ENCODE measurements at places on chromosomes 13 and 19. TPM values are rescaled to one million over a fixed set of nuclear protein-coding genes. Genes with fewer than 3 reads are reported as not detected.

DNA sequence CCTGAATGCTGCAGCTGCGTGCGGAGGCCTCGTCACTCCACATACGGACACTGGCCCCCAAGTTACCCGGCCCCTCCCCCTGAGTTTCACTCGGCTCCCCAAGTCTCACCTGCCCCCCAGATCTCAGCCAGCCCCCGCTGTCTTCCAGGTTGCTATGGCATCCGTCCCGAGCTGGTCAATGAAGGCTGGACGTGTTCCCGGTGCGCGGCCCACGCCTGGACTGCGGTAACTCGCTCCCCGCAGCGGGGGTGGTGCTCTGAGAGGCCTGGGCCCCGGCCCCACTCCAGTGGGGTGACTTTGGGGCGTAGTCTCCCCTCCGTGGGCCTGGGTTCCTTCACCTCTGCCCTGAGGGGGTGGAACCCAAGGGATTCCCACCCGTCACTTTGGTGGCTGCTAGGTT lies 168.2 kb downstream of the KDM4B start:
- DNase-seq, result no peak
- H3K27me3 ChIP-seq, result no peaks in the 10 kb centered on the region
- H3K4me3 ChIP-seq, result no peak overlapping the region
- H3K4me1 ChIP-seq, result peaks cover 89% of the 10 kb centered on the region
- no peak overlapping the region for H3K27ac ChIP-seq

DNA sequence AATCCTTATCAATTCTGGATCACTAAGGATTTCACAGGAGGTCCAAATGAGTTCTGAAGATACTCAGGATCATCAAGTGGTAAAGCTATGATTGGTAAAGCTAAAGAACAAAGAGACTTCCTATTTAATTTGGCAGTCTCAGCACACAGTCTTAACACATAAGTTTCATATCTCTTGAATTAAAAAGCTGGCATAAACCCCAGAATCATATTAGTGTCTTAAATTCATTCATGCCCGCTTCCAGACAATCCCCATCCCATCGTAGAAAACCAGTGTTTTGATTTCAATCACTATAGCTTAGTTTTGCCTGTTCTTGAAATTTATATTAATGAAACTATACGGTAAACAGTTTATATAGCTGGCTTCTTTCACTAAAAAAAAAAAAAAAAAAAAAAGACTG lies 278.7 kb downstream of the DIAPH3 start:
- no peak for DNase-seq
- H3K4me3 ChIP-seq, result no peak overlapping the region
- no peak overlapping the region for H3K27ac ChIP-seq
- no peaks in the 10 kb centered on the region for H3K4me1 ChIP-seq
- no peaks in the 10 kb centered on the region for H3K36me3 ChIP-seq

GRCh38 chr13:110301606-110302553 lies 5.1 kb downstream of the COL4A1 start:
- H3K4me3 ChIP-seq, result peak overlapping the region; percentile 0
- H3K4me1 ChIP-seq, result peaks cover 32% of the 10 kb centered on the region
- no peaks in the 10 kb centered on the region for H3K36me3 ChIP-seq
- peaks cover 37% of the 10 kb centered on the region for H3K27me3 ChIP-seq
- DNase-seq, result no peak

DNA sequence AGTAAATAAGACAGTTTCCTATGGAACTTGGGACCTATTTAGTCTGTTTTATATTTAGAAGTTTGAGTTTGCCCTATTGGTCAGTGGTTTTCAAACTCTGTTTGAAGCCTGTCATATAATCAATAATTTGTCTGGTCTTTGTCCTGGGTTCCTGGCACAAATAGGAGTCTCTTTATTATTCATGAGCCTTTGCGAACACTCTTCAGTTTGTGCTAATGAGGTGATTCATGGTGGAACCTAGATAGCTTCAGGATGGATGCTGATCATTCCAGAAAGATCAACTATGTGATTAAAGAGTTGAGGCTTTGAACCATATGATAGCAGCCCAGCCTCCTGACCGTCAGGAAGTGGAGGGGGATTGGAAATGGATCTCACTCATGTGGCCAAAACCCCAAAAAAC lies 10.0 kb upstream of the VWA8 start:
- no peak overlapping the region for H3K27ac ChIP-seq
- H3K27me3 ChIP-seq, result no peaks in the 10 kb centered on the region
- no peak overlapping the region for H3K4me3 ChIP-seq

GRCh38 chr19:48303367-48303766 lies 22.0 kb upstream of the EMP3 start:
- no peaks in the 10 kb centered on the region for H3K36me3 ChIP-seq
- no peak overlapping the region for H3K4me3 ChIP-seq
- no peak overlapping the region for H3K27ac ChIP-seq
- DNase-seq, result no peak
- peaks cover 2% of the 10 kb centered on the region for H3K27me3 ChIP-seq

DNA sequence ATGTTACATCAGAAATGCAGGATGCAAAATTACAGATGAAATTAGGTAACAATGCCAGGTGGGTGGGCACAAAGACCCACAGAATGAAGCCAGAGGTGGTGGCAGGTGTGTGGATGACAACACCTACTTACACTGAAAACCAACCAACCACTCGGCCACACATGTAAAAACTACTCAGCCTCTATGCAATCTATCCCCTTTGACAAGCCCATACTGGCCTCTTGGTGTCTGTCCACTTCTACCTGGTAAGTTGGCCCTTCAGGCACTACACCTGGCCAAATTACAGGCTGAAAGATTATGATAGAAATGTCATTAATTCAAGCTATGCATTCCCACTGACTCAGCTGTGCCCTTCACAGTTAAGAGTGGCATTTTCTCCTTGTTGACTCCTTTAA lies 50.0 kb downstream of the BRD4 start:
- no peak overlapping the region for H3K4me3 ChIP-seq
- H3K27me3 ChIP-seq, result no peaks in the 10 kb centered on the region
- peak overlapping the region; percentile 70 for H3K27ac ChIP-seq
- peaks cover 100% of the 10 kb centered on the region for H3K4me1 ChIP-seq
- peak; percentile 8 for DNase-seq
- no peaks in the 10 kb centered on the region for H3K36me3 ChIP-seq

GRCh38 chr19:49338691-49339300 lies 3.6 kb downstream of the CD37 start:
- peak overlapping the region; percentile 74 for H3K27ac ChIP-seq
- H3K36me3 ChIP-seq, result peaks cover 69% of the 10 kb centered on the region
- H3K4me1 ChIP-seq, result peaks cover 16% of the 10 kb centered on the region
- DNase-seq, result peak; percentile 84

GRCh38 chr19:28221736-28222135 lies 991.2 kb downstream of the UQCRFS1 start:
- no peaks in the 10 kb centered on the region for H3K36me3 ChIP-seq
- no peak overlapping the region for H3K27ac ChIP-seq
- no peak overlapping the region for H3K4me3 ChIP-seq
- H3K4me1 ChIP-seq, result no peaks in the 10 kb centered on the region

DNA sequence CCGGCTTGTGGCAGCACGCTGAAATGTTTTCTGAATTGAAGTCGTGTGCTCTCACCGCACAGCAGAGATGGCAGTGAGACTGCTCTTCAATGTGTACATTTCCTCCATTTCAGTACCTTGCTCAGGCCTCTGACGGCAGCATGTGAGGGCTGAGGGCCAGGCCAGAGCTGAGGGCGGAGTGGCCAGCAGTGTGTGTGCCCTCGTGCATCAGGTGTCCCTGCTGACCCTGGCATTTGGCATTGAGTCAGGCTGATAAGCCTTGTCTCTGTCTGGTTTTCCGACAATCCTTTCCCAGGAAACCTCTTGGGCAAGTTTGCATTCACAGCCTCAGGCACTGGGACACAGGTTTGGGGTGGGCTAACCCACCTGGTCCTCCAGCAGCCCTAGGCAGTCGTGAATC lies 62.3 kb downstream of the EFNB2 start:
- no peak for DNase-seq
- no peaks in the 10 kb centered on the region for H3K36me3 ChIP-seq
- no peak overlapping the region for H3K27ac ChIP-seq
- H3K4me3 ChIP-seq, result no peak overlapping the region
- no peaks in the 10 kb centered on the region for H3K4me1 ChIP-seq

GRCh38 chr19:5908773-5909442 lies 4.2 kb downstream of the VMAC start:
- no peak overlapping the region for H3K4me3 ChIP-seq
- H3K27me3 ChIP-seq, result no peaks in the 10 kb centered on the region
- H3K27ac ChIP-seq, result no peak overlapping the region
- peaks cover 21% of the 10 kb centered on the region for H3K36me3 ChIP-seq

The SLITRK1 gene
- not detected for total RNA-seq

Data from spleen (tissue), 13 donors.